ENCODE measurements at places on chromosomes 2 and 18.

DNA sequence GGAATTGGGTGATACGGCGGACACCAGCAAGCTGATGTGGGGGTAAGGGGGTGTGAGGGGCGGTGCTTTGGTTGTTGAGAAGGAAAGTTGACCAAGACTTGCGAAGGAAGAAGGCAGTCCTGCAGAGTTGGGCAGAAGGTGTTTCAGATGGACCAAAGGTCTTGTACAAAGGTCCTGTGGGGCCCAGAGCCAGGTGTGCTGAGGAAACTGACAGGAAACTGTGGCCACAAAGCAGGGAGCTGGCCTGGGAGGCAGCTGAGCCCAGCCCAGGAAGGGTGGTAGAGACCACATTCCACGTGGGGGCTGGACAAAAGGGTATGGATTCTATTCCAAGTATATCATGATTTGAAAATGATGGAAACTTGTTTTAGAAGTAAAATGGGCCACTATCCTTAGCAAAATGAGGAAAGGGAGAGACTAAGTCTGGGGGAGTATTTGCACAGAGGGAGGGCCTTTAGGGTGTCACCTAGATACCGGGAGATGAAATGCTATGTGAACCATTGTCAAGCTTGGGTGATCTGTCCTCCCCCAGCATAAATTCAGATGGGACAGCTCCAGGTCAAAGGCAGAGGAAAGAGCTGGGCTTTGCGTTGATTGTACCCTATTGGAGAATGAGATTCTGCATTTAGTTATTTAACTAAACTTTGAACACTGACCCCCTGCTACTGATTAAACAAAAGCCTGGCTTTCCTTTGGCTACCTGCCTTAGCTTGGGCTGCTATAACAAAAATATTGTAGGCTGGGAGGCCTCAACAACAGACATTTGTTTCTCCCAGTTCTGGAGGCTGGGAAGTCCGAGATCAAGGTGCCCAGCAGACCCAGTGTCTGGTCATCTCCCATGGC lies 4.3 kb upstream of the EDAR start:
- no peak for DNase-seq

GRCh38 chr2:132891498-132891897 lies 221.5 kb upstream of the LYPD1 start:
- DNase-seq = no peak

- no peak for DNase-seq
Measured at GRCh38 chr2:8285898-8286297, 396.0 kb upstream of the ID2 start.

- DNase-seq = no peak
Measured at GRCh38 chr2:214226061-214226460, 184.8 kb upstream of the VWC2L start.

- no peak for DNase-seq
Measured at GRCh38 chr2:75476761-75477160, 84.0 kb downstream of the EVA1A start.

- no peak for DNase-seq
Measured at GRCh38 chr2:45700407-45701013, 49.0 kb downstream of the PRKCE start.

- no peak for DNase-seq
Measured at GRCh38 chr2:168233726-168234406, 13.5 kb downstream of the STK39 start.

DNA sequence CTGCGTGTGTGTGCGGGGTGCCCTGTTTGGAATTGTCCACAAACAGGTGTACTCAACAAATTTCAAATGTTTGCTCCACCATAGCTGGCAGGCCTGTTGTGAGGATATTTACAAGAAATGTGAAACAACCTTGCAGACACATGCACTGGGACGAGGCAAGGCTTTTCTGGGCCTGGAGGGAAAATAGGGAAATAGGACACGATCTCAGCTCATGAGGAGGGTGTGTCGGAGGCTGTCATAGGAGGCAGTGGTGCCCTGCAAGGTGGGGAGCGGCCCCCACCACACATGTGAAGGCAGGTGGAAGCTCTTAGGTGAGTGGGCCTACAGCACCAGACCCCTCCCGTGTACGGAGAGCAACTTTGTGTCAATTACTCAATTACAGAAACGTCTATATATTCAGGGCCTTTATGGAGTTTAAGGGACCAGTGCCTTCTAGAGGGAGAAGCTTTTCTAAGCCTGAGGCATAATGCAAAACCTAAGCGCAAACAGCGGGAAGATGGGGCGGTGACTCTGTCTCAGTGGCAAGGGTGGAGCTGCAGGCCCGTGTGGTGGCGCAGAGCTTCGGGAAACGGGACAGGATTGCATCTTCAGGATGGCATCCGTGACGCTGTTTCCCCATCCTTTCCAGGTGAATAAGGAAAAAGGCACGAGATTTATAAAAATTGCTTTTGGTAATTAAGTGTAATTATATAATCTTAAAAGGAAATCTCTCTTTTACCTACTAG lies 48.0 kb downstream of the RNF144A start:
- DNase-seq = no peak

DNA sequence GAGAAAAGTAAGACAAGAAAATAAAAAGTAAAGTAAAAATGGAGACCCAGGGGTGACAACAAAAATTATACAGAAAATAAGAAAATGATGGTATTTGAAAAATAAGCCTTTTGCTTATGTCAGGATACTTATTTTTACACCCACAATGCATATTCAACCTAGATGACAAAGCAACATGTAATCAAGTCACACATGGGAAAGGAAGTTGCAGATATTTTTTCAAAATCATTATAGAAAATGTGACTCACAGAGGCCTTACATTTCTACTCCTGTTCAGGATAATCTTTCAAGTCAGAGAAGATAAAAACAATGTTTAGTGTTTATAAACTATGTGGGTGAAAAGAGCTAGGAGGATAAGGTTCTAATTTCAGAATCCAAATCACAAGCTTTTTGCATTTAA lies 275.3 kb upstream of the UBE2E3 start:
- DNase-seq = no peak

GRCh38 chr2:30362468-30363081 lies 84.5 kb upstream of the LCLAT1 start:
- no peak for DNase-seq

- DNase-seq = no peak
Measured at GRCh38 chr2:166627893-166628292, 133.8 kb upstream of the SCN7A start.

DNA sequence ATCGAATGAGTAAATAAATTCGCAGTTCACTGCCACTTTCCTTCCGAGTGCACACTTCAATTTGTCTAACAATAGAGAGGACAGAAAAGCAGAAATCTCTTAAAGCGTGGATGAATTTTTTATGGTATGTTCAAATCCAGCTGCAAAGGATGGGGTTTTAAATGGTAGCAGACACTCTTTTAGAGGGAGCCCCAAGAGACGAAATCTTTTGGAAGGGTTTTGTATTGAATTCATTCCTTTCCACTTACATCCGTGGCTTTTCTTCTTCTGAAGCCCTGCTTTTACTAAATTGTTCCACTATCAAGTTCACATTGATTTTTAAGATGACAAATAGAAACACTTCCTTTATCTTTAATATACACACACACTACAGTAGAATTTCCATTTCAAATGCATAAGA lies 680.7 kb downstream of the NR4A2 start:
- DNase-seq = no peak

GRCh38 chr2:206837775-206838174 lies 72.4 kb downstream of the FASTKD2 start:
- no peak for DNase-seq

DNA sequence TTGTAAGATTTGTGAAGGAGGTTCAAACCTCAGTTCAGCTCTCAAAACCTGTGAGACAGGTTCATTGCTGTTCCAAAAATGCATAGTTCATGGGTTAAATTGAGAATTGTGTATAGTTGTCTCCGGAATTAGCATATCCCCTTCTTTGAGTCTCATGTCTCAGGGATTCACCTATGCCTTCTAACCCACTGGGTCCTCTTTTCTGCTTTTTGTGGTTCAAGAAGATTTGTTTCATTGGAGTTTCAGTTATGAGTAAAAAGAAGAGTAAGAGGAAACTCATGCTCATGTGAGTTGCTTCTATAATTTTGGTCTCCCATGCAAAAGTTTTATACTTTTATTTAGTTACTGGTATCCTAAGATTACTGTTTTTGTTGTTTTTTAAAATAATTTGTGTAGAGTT lies 1219.8 kb upstream of the ZEB2 start:
- no peak for DNase-seq

DNA sequence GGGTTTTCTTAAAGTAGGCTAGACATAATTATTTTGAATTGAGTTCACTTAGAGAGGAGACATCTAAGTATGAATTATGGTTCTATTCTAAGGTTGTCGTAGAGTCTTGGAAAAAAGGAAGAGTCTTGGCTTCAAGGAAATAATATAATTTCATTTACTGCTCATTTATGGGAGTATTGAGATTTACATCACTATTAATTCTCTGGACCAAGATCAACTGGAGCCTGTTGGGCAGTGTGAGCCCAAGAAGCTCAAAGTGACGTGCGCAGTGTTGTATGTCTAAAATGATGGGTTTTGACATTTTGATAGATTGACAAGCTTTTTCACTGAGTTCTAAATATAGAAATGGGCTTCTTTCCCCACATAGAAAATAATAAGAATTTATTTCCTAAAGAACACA lies 154.7 kb downstream of the QPCT start:
- DNase-seq = no peak

- DNase-seq = no peak
Measured at GRCh38 chr2:48120112-48120511, 213.8 kb upstream of the FBXO11 start.

DNA sequence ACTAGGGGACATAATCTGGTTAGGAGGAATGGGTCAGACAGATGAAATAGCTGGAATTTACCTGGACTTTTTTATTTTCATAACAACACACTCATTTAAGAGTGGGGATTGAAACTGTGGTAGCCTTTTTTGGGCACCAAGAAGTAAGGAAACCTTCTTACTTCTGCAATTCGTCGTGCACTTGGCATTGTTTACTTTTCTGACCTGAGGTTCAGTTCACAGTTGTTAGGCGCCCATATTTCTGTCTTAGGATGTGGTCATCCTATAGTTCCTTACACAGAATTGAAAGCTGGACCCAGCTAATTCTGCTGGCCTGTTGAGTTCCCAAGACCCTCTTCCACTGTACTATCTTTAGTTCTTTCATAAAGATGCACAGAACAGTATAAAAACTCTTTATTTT lies 72.9 kb downstream of the TMX3 start:
- DNase-seq = no peak

GRCh38 chr2:98807221-98807620 lies 76.3 kb upstream of the MGAT4A start:
- DNase-seq = no peak

DNA sequence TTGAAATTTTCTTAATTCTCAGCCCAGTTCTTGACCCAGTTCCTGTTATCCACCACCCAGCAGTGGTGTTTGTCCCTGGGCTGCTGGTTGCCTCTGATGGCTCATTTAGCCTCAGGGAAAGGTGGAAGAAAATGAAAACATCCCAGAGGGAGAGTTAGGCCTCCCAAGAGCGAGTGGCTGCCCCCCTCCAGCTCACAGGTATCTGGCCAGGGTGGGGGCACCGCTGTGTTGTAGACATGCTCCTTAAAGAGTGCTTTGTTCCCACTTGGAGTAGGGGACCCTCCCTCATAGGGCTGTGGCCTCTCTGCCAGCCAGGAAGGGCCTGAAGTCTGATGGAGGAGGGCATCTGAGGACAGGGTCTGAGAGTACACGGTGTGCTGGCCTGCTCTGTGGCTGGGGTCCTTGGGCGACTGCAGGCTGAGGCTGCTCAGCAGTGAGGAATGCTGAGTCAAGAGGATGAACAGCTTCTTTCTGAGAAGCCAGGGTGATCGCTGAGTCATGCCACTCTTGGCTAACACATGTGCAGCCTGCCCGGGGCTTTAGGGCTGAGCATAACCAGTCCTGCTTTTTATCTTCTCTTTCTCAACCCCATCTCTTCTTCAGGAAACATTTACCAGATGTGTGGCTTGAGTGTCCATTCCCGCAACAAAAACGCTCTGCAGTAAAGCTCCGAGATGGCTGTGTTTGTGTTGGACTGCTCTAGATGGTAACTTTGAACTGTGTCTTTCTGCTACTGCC lies 72.3 kb downstream of the IL1R2 start:
- no peak for DNase-seq

- no peak for DNase-seq
Measured at GRCh38 chr2:213279971-213280370, 4.3 kb upstream of the SPAG16 start.

- DNase-seq = no peak
Measured at GRCh38 chr2:220081171-220081570, 453.7 kb downstream of the SLC4A3 start.

Data from progenitor cell of endocrine pancreas (in vitro differentiated cells).